ENCODE measurements at places on chromosomes 13 and 19.

- DNase-seq = no peak
These were observed 932.0 kb downstream of the SLITRK6 start for GRCh38 chr13:84867246-84867645.

- DNase-seq = no peak
These were observed 7.9 kb upstream of the F10 start for GRCh38 chr13:113114511-113115362.

DNA sequence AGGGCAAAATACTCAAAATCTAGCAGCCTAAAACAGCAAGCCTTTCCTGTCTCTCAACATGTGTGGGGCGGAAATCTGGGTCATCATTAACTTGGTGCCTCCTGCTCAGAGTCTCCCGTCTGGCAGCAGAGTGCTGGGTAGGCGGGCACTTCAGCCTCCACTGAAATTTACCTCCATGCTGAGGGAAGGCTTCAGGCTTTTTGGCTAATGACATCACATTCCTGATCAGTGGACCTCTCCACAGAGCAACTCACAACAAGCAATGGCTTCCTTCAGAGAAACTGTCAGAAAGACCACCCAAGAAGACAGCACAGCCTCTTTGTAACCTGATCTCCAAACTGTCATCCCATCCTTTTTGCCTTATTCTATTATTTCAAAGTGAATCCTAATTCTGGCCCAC lies 1109.0 kb downstream of the UQCRFS1 start:
- no peak for DNase-seq

- no peak for DNase-seq
These were observed 23.5 kb upstream of the ISYNA1 start for GRCh38 chr19:18461471-18461870.

DNA sequence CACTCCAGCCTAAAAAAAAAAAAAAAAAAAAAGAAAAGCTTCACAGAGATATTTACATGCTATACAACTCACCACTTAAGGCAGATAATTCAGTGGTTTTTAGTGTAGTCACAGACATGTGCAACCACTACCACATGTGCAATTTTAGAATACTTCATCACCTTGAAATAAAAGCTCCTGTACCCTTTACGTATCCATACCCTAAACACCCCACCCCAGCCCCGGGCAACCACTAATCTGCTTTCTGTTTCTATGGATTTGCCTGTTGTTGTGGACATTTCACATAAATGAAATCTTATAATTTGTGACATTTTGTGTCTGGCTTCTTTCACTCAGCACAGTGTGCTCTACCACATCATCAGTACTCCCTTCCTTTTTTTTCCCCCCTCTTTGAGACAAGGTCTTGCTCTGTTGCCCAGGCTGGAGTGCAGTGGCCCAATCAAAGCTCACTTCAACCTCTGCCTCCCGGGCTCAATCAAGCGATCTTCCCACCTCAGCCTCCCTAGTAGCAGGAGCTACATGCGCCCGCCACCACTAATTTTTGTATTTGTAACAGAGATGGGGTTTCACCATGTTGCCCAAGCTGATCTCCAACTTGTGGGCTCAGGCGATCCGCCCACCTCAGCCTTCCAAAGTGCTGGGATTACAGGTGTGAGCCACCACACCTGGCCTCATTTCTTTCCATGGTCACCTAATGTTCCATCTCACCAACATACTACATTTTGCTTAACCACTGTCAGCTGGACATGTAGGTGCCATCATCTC lies 4.0 kb downstream of the DDX39A start:
- no peak for DNase-seq

DNA sequence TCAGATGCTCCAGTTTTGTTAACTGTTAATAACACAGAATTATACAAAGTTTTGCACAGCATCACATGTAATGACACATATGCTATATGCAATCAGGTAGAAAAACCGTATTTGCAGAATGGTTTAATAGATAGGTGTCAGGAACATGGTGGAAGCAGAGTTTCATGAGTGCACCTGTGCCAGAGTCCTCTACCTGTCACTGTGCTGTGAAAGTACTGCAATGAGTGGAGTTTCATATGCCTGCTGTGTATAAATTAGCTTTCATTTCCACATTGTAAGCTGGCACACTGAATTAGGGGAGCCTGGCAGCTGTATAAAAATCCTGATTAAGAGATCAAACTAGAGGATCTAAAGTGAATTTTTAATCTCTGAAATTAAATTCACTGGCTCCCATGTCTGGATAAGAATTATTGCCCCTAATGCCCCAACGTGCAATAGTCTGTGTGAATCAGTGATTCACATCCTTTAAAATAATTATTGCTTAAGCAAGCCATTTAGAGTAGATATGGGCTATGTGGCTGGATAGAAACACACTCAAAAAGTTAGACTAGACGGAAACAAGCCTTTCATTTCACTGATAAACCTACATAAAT lies 8.5 kb upstream of the EEF1AKMT1 start:
- no peak for DNase-seq

GRCh38 chr19:14056069-14056666 lies 5.7 kb downstream of the PALM3 start:
- no peak for DNase-seq

- DNase-seq = no peak
These were observed 759.0 kb downstream of the SLITRK6 start for GRCh38 chr13:85040215-85040614.

DNA sequence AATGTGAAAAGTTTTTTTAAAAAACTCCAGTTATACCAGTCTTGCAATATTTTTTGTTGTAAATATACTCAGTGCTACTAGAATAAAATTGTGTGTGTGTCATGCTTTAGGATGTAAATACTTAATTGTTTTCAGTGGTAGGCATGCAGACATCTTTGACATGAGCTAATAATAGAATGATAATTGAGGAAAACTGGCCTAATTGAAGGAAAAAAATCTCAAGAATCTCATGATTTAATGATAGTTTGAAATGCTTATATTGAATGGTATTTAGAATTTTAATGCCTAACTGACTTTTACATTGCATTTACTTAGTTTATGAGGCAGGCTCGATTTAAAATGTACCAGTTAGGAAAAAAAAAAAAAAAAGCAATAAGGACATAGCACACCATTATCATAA lies 3.2 kb upstream of the MAB21L1 start:
- no peak for DNase-seq

DNA sequence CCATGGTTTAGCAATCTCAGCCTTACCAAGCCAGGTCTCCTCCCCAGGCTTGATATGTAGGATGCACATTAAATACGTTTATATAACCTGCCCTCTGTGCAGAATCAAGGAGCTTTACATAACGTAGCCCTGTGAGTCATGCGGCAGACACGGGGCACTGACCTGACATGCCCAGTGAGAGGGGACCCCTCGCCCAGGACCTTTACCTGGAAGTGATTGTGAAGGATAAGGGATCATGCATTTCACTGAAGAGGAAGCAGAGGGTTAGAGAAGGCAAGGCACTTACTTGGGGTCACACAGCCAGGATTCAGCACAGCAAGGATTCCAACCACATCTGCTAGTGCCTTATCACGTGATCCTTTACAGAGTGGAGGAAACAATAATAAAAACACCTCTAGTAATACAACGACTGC lies 18.9 kb upstream of the FOSB start:
- DNase-seq = no peak

GRCh38 chr13:23703246-23703860 lies 133.1 kb downstream of the TNFRSF19 start:
- DNase-seq = no peak

GRCh38 chr13:50334115-50334778 lies 319.0 kb downstream of the KCNRG start:
- DNase-seq = no peak

DNA sequence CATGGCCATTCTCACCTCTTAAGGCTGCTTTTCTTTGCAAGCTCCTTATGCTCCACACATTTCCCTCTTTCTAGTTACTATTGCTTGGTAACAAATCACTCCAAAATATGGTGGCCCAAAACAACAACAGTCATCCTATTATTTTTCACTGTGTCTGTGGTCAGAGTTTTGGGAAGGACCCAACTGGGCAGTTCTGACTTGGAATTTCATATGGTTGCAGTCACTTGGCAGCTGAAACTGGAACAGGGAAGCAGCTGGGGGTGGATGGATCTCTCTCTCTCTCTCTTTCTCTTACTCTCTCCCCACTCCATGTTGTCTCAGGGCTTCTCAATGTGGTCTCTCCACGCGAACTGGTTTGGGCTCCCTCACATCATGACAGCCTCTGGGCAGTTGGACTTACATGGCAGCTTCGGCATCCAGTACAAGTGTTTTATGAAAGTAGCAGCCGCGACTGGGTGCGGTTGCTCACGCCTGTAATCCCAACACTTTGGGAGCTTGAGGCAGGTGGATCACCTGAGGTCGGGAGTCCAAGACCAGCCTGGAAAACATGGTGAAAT lies 39.6 kb downstream of the NUMBL start:
- no peak for DNase-seq

- DNase-seq = no peak
These were observed 68.9 kb downstream of the FGF9 start for GRCh38 chr13:21739771-21740170.

DNA sequence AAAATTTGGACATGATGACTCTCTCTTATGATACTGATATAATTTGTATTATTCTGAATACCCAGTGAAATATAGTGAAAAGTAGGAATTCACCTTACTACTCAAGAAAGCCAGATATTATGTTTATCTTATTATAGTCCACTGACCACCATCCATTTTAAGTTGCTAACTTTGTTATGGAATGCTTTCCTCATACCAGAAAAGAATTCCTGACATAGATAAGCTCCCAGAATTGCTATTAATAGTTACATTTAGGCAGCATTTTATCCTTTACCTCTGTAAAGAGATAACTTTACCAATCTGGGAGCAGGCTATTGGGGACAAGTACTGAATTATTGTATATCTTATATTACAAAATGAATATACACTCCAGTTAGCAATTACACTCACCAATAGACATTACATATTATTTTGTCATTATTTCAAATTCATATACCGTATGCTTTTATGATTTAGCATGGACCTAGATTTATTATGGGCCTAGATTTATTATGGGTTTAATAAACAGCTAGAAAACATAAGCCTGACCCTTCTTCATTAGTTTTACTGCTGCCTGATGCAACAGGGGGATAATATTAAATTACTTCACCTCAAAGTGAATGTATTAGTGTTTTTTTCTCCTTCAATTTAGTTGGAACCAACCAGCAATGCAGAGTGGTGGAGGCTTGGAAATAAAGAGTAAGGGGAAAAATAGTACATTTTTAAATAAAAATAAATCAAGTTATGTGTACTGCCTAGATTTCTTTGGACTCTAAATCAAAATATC lies 1886.1 kb downstream of the PCDH9 start:
- no peak for DNase-seq

DNA sequence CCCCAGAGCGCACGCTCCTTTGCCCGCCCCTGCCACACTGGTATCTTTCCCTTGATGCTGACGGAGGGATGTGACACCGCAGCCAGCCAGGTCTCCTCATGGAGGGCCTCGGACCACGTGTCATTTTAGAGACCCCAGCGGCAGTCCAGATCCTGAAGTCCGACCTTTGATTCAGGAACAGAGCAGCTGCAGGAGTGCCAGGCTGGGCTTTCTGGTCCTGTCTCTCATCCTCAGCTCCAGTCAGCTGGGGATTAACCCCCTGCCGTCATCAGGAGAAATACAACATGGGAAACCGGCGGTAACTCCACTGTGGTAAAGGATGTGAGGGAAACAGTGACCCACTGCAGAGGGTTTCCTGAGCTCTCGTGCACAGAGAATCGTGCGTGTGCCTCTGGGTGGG lies 140.6 kb downstream of the SIPA1L3 start:
- no peak for DNase-seq

- no peak for DNase-seq
These were observed 4.1 kb downstream of the GRIN3B start for GRCh38 chr19:1004204-1004802.

- DNase-seq = peak; percentile 58
These were observed 7.7 kb downstream of the PNMA8B start for GRCh38 chr19:46487802-46488445.

- DNase-seq = no peak
These were observed 71.9 kb downstream of the OLFM4 start for GRCh38 chr13:53100394-53101063.

- DNase-seq = no peak
These were observed 9.0 kb downstream of the IRGC start for GRCh38 chr19:43724896-43725295.

DNA sequence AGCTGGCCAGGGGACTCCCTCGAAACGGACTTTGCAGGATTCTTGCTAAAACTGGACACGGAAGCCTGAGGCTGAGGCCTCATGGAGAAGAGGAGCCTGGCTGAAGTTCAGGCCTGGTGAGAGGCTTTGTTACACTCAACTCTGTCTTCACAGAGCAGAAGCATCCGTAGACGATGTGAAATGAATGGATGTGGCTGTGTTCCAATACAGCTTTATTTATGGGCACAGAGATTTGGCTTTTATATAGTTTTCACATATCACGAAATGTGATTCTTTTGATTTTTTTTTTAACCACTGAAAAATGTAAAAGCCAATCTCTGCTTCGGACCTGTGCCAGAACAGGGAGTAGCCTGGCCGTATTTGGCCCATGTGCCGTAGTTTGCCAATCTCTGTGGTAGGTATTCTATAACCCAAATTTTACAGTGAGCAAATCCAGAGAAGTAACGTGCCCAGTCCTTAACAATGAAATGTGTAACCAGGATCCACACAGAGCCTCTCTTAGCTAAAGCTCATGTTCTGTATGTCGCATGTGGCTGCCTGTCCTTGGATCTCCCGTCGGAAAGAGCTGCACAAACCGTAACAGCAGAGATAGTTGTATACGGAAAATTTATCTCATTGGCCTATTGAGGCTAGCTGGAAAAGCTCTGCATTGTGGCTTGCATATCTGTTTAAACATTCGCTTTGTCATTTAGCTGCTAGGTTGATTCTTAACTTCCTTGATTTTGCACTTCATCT lies 171.6 kb upstream of the RNF113B start:
- no peak for DNase-seq

- DNase-seq = no peak
These were observed 1525.6 kb upstream of the PRR20A start for GRCh38 chr13:55615081-55615480.

- DNase-seq = no peak
These were observed 80.4 kb downstream of the INSR start for GRCh38 chr19:7213628-7214323.

DNA sequence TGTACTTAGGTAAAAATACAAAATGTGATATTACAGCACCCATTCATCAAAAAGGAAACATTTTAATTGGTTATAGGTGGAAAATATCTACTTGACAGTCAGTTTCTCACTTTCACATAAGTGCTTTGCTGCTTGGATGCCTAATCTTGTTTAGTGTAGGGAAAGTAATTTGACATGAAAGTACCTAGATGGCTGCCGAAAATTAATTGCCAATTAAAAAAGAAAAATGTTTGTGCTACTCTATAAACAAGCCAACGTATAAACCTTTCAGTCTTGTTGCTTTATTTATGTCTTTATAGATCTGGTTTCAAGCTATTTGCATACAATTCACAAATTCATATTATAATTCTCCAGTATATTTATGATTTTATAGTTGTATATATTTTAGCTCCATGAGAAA lies 729.9 kb downstream of the DACH1 start:
- DNase-seq = no peak

- no peak for DNase-seq
These were observed 33.9 kb downstream of the OXGR1 start for GRCh38 chr13:96960379-96960778.

- no peak for DNase-seq
These were observed 36.0 kb downstream of the KEAP1 start for GRCh38 chr19:10467104-10467706.

Measured in stimulated activated CD4-positive, alpha-beta T cell treated with anti-CD3 and anti-CD28 coated beads, Interleukin-2, amount 100 ng/mL, for 4 hours (primary cell).